COLO829 (cell line): ENCODE measurements at places on chromosomes 4 and X.

- no peak for DNase-seq
Observed at GRCh38 chr4:81860111-81860510, 388.4 kb upstream of the RASGEF1B start.

GRCh38 chr4:38150766-38151165 lies 190.6 kb downstream of the PTTG2 start:
- no peak for DNase-seq

GRCh38 chr4:180751009-180751408 lies 1492.2 kb upstream of the TENM3 start:
- no peak for DNase-seq

- DNase-seq, result no peak
Observed at GRCh38 chrX:79364306-79364705, 2.8 kb downstream of the ITM2A start.

DNA sequence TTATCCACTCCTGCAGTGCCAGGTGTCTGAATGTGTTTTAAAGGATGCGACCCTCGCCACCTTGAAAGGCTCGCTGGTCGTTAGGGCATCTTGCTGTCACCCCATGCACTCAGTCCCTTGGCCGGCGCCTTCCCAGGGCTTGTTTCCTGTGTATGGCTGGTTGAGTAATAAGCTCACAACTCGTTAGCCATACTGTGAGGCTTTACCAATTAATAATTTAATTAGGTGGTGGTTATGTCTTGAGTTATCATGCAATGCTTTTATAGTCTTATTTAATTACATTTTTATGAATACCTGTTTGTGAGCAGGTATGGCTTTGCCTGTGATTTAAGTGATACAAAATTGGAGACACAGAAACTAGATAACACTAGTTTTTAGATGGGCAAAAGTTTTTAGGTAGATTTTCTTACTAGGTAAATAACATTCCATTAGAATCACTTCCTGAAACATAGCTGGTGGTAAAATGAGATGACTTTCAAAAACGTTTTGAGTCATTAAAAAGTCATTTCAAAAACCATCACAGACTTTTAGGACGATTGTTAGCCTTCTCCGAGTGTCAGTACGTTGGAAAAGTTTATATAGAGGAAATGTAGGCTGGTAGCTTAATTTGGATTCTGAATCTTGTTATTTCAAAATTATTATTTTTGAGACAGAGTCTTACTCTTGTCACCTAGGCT lies 18.2 kb downstream of the PTTG2 start:
- DNase-seq, result no peak
